Activated T-cell treated with anti-CD3 and anti-CD28 coated beads, Interleukin-2, amount 50 U/mL, for 4 hours (primary cell): ENCODE measurements at places on chromosomes 6 and 20. TPM values are rescaled to one million over a fixed set of nuclear protein-coding genes. Genes with fewer than 3 reads are reported as not detected.
A peak's percentile ranks its signal among the peaks of the same experiment; 100 is the strongest.

Gene PANK2
- 37.3 TPM for total RNA-seq

Gene SMOC2
- 0.08 TPM for total RNA-seq

Gene AAR2
- total RNA-seq: 43.8 TPM

Gene MOCS3
- 10.3 TPM for total RNA-seq

Gene ILRUN
- total RNA-seq: 53.4 TPM

Gene TMEM200A
- 0.58 TPM for total RNA-seq

Gene PTCHD4
- not detected for total RNA-seq

Gene GGTLC1
- not detected for total RNA-seq

Gene TNFRSF21
- total RNA-seq: 4.9 TPM

Gene GABRR1
- not detected for total RNA-seq

Gene CALHM4
- total RNA-seq: not detected

Gene STMND1
- total RNA-seq: not detected

- DNase-seq: no peak
Measured at GRCh38 chr6:158219228-158219627, 51.1 kb downstream of the GTF2H5 start.

GRCh38 chr6:162029873-162030576 lies 697.5 kb downstream of the PRKN start:
- no peak for DNase-seq

GRCh38 chr20:41065716-41066115 lies 37.1 kb downstream of the TOP1 start:
- DNase-seq: no peak

DNA sequence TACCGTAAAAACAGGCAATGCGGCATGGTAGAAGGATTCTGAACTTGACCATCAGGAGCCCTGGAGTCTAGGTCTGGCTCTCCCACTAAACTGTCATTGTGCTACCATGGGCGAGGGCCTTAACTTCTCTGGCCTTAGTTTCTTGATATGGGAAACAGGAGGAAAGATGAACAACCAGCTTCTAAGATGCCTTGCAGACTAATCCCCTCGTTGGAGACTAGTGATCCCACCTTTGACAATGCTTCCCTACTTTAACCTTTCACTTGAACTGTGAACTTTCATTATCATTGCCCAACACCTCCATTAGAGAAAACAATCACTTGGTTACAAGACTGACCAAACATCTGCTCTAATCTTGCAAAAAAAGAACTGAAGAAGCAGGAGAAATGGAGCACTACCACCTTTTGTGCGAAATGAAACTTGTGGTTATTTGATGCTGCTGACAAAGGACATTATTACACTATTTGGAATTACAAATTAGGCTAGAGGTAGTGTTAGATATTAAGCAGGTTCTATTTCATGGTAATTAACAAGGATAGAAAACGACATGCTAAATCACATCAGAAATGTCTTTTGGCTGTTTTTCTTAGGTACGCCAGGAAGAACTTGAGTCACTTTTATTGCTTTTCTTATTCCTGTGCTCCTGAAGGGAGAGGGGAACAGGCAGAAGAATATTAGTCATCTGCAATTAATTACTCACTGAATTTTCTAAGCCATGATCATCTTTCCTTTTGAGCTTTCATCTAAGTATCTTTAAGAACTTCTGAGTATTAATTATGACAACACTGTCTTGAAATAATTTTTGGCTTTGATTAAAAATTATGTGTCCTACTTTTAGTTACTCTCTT lies 39.1 kb upstream of the ARHGAP18 start:
- DNase-seq: no peak

- DNase-seq: no peak
Measured at GRCh38 chr20:42901689-42902440, 287.8 kb downstream of the PTPRT start.

DNA sequence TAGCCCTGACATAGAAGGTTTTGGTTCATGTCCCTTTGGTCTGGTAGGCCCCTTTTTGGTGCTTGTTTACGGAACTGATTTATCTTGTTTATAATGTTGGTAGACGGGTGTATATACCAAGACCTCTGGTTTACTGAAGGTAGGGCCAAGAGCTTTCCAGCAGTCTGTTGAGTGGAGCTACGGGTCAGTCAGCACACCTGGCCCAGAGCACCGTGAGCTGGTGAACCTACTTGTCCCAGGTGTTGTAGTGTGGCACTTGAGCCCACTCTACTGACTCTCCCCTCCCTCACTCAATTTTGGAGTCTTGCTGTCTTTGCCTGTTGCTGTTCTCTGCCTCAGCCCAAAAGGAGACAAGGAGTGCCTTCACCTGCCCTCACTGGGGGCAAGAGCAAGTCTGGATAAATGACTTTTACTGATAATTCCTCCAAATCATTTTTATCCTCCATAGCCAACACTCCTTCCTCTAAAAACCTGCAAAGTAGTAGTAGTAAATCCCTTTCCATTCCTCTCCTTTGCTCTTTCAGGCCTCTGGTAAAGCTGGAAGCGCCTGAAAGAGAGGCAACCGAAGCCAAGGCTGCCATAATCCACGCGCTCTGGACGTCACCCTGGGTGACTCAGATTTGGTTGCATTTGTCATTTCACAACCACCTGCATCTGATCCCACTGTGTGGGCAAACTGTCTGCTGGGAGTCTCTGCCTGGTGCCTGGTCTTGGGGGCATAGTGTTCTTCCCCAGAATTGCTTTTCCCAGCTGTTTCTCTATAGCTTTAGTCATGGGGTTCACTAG lies 22.2 kb downstream of the RREB1 start:
- no peak for DNase-seq

- DNase-seq: no peak
Measured at GRCh38 chr6:107740496-107741190, 83.5 kb downstream of the SCML4 start.

DNA sequence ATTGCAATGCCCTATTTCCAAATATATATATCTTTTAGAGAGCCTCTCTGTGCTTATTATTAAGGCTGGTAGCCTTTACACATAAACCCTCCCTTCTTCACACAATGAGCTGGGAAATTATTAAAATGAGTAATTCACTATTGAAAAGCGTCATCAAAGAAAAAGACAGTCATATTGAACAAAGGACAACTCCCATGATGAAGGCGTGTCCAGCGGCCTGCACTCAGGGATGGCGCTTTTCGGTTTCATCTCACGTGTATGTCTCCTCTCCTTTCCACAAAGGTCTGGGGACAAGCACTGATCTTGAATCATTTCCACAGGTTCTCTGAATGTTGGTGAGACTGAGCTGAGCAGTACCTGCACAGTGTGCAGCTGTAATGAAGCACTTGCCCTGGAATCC lies 3.5 kb downstream of the SERPINB9 start:
- DNase-seq: no peak

- DNase-seq: no peak
Measured at GRCh38 chr6:139115989-139116758, 18.7 kb upstream of the HECA start.

- no peak for DNase-seq
Measured at GRCh38 chr6:79824202-79824601, 123.2 kb downstream of the ELOVL4 start.

DNA sequence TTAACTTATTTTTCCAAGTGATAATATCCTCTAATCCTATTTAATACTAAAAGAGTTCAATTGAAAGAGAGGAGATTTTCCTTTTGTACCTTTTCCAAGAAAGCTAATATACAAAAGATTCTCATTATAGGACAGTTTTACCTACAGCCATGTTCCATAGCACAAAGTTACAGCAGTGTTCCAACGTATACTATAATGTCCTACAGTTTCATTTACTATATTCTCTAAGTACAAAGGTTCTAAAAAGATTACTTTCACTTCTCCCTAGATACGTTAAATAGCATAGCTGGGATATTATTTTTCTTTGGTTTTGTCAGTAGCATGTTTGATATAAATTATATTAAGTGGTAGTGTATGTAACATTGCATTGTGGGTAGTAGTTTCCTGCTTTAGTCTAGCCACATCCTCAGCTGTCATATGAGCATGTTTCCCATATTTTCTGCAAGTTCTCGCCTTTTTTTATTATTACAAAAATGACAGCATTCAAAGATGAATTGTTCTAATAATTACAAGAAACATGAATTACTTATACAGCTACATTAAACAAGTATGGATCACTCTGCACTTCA lies 4.4 kb upstream of the RUNX2 start:
- no peak for DNase-seq

DNA sequence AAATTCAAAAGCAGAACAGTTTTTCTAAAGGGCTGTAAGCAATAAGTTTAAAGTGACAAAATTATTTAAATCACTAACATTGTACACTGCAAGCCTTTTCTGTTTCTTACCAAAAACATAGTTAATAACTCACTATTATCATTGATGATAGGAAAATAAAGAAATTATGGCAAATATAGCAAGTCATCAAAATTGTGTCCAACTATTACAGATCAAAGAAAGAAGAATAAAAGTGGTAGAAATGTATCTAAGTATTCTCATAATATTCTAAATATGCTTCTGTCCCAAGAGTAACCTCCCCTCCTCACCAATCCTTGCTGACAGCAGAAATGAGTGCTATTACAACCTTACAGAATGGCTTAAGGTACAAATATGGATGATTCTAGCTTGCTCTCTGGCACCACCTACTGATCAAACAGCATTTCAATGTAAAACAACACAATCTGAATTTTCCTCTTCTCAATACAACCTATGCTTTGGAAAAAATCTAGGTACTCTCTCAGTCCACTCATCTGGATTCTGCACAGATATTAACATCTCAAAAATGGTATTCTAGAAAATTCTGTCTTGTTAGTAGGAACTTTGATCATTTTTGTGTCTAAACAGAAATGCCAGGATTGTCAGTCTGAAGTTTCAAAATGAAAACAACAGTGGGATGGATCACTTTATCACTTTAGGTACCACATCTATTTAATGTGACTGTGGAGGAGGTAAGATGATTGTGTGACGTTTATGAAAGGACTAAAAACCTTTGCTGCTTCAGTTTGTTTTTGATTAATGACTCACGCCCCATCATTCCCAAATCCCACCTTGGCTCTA lies 40.9 kb downstream of the ZFP64 start:
- no peak for DNase-seq

DNA sequence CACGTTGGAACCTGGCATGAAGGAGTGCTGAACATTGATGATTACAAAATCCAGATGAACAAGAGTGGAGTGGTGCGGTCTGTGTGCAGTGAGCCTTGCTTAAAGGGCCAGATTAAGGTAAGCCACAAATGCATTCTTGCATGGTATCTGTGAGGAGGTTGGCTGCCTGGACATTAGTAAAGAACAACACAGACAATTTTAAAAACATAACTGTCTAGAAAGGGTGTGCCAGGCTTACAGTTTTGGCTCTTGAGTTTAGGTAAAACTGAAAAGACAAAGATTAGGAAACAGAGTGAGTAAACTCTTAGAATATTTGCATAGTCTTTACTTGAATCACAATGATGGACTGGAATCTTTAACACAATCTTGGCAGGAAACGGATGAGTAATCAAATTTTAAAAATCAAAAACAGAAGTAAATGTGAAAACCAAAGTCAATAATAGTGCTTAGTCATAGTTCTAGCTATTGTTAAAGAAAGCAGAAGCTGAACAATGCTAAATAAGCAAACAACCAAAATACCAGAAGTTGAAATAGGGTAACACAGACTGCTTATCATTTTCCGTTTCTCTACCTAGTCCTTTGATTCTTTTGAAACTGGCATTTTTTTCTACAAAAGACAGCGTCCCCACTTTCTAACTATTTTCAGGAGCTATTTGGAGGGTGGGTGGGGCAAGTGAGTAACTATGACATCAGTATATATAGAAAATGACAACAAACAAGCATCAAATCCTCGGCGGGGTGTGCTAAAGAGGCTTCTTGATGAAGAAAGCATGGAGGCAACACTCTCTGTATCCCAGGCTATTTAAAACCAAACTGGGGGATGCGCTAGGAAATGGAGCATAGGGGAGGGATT lies 185.8 kb upstream of the RAB32 start:
- no peak for DNase-seq

GRCh38 chr6:45972795-45973503 lies 42.7 kb downstream of the CLIC5 start:
- DNase-seq: no peak

DNA sequence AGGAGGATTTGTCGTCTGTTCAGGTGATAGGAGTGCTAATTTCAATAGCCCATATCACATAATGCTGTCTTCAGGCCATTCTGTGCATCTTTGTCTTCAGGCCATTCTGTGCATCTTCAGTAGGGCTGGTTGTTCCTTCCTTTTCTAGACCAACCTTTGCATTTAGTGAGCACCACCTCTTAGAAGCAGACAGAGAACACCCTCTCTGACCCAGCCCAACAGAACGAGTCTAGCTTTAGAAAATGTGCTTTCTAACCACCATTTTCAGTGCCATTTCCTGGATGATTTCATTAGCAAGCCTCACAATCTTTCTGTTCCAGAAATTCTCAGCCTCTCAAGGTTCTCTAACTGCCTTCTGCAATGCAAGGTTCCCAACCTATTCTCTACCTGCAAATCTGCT lies 215.3 kb upstream of the KCNQ5 start:
- no peak for DNase-seq

DNA sequence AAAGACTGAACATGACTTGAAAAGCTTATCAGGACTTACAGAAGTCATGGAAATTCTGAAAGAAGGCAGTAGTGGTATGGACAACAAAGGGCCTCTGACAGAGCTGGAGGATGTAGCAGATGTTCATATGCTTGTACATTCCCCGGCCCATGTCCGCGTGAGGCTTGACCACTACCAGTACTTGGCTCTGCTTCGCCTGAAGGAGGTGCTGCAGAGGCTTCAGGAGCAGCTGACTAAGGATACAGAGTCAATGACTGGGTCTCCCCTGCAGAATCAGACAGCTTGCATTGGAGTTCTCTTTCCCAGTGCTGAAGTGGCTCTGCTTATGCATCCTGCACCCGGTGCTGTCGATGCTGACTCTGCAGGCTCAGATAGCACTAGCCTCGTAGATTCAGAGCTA lies 29.2 kb downstream of the TAF11 start:
- DNase-seq: no peak

DNA sequence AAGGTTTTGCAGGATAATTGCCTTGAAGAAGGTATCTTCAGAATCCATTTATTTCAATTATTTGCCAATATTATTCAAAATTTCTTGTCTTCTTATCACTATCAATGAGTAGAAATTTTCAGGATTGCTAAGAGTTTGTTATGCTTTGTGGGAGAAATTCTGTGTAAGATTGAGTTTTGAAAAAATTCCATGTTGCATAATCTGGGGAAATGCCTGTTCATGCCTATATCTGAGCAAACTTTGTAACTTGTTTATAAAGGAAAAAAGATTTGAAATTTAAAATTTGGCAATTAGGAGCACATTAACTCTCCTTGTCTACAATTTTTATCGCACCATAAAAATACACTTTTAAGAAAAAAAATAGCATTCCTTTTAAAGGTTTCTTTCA lies 39.8 kb upstream of the EDN1 start:
- DNase-seq: no peak

GRCh38 chr20:33474097-33474873 lies 15.6 kb upstream of the CBFA2T2 start:
- DNase-seq: no peak

GRCh38 chr6:90274451-90275030 lies 22.1 kb downstream of the BACH2 start:
- DNase-seq: peak; percentile 88
